CD4-positive, alpha-beta T cell (primary cell): ENCODE measurements at places on chromosomes 11 and 22. TPM values are rescaled to one million over a fixed set of nuclear protein-coding genes. Genes with fewer than 3 reads are reported as not detected.
A peak's percentile ranks its signal among the peaks of the same experiment; 100 is the strongest.

GRCh38 chr11:61335355-61335710, 2.3 kb downstream of the TKFC start:
- DNase-seq: no peak

GRCh38 chr11:110830344-110830743, 118.1 kb upstream of the ARHGAP20 start:
- DNase-seq: no peak

DNA sequence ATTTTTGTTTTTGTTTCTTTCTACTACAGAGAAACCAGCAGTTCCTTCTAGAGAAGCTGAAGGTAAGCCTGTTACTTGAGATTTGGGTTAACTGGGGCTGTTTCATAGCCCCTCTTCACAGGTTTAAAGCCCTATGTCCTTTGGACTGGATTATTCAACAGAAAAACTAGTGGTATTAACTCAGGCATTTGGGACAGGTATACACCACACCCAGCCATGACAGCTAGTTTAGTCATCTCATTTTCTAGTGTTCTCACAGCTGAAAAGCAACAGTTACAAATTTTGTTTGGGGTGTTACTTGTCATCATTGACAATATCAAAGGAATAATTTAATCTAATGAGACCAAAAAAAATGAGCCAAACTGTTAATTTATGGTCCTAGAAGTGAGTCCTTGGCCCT, 14.0 kb downstream of the LAYN start:
- no peak for DNase-seq

DNA sequence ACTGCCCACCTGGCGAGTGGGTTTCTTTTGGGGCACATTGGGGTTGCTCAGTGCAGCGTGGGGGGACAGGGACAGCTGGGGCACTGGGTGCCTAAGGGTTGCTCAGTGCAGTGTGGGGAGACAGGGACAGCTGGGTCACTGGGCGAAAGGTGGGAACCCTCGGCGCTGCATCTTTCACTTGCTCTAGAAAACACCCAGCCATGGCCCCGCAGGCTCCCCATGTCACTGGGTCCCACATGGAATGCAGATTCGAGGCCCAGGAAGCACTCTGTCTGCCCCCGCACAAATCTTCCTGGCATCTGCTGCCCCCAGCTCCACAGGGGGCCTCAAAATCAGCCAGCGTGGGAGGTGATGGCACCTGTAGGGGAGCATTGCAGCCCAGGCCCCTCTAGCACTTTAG, 229.3 kb downstream of the BRD1 start:
- DNase-seq: no peak

GRCh38 chr11:116986521-116987105, 111.6 kb downstream of the SIK3 start:
- no peak for DNase-seq

- DNase-seq: no peak
Observed at GRCh38 chr22:23403720-23404688, 176.1 kb downstream of the IGLL1 start.

GRCh38 chr11:60280412-60280811, at the start of gene MS4A4A:
MS4A4A (plus strand) TSS chr11:60280666; CDS start chr11:60280676, 10 bp downstream.
- peak; percentile 40 for DNase-seq

- DNase-seq: no peak
Observed at GRCh38 chr11:72208281-72208680, 8.3 kb upstream of the FOLR2 start.

GRCh38 chr11:34915136-34916014, 804 bp downstream of the APIP start:
- DNase-seq: no peak

DNA sequence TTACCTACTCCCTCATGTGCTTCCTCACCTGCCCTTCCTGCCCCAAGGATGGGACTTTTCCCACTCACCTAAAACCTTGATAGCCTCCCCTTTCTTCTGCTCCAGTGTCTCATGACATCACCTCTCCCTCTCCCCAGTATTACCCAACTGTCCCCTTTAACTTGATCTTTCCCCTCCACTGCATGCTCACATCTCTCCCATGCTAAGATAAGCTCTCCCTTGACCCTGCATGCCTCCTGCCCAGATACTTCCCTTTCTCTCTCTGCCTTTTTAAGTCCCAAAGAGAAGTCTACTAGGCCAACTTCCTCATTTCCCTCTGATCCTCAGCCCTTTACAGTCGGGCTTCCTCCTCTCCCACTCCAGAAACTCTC, 14.8 kb downstream of the CD3E start:
- DNase-seq: no peak

- DNase-seq: no peak
Observed at GRCh38 chr11:13324141-13324540, 46.6 kb downstream of the BMAL1 start.

- DNase-seq: no peak
Observed at GRCh38 chr11:60950933-60951605, 907 bp downstream of the SLC15A3 start.

DNA sequence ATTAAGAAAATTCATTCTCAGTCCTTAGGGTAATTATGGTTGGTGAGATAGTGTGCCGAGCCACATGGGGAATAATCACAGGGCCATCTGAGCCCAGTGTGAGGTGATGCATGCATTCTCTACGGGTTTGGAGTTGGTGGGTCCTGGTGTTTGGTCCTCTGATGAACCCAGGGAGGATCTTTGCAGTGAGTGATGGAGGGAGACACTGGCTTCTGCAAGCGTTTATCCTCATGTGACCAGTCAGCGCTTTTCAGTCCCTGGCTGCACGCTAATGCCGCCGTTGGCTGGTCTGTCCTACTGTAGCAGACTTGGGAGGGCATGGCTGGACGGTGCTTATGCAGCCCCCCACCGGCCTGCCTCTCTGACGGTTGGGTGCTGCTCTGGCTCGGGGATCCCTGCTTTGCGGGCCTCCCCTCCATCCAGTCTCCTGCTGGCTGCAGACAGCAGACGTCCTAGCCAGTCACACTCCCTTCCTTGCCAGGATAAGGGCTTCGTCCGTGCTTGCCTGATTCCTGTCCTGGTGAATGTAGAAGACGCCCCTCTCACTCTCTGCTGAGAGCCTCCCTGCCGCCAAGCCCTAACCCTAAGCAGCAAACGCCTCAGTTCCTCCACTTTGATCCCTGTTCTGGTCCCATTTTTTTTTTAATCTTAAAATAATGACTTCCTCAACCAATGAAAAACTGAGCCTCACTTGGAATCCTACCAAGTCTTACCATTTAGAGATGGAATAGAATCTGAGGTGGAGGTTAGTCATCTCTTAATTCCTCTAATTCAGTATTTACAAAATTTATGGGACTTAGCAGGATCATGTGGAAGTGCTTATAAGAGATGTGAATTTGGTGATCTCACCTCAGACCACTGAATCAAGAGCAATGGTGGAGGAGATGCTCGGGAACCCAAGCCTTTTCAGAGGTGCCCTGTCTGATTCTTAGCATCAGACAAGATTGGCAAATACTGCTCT, 143.7 kb upstream of the SORL1-AS1 start:
- DNase-seq: no peak

DNA sequence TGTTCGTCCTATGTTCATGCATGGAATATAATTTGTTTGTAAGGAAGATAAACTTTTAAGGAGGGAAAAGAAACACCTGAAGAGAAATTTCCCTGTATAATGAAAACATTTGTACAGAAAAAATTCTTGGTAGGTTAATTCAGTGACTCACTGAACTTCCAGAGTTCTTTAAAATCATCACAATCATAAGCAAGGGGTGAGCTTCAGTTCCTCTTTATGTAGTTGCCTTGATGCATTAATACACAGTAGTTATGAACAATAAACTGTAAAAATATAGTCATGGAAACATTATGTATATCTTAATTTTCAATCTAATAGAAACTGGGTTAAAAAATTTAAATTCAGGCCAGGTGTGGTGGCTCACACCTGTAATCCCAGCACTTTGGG, 1.1 kb upstream of the C11orf65 start:
- no peak for DNase-seq

DNA sequence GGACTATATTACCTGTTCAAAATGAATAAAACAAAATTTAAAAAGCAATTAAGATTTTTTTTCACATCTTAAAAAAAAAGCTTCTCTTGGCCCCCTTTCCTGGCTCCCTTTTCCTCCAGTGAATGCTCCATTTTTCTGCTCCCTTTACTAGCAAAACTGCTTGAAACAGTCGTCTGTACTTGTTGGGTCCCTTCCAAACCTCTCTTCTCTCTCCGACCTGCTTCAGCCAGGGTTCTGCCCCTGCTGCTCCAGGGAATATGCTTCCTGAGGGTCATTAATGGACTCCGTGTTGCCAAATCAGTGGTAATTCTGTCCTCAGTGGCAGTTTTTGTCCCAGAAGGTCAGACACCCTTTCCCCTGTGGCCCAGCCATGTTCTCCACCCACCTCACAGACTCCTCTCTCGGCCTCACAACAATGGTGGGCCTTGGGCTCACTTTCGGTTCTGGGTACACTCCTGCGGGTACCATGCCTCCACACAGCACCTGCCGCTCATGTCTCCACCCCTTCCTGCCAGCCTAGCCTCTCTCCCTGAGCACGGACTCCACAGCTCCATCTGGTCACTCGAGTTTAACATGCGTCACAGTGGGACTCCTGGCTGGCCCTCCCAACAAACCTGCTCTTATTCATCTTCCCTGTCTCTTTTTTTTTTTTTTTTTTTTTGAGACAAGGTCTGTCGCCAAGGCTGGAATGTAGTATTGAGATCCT, 7.8 kb upstream of the POLR3H start:
- DNase-seq: no peak

DNA sequence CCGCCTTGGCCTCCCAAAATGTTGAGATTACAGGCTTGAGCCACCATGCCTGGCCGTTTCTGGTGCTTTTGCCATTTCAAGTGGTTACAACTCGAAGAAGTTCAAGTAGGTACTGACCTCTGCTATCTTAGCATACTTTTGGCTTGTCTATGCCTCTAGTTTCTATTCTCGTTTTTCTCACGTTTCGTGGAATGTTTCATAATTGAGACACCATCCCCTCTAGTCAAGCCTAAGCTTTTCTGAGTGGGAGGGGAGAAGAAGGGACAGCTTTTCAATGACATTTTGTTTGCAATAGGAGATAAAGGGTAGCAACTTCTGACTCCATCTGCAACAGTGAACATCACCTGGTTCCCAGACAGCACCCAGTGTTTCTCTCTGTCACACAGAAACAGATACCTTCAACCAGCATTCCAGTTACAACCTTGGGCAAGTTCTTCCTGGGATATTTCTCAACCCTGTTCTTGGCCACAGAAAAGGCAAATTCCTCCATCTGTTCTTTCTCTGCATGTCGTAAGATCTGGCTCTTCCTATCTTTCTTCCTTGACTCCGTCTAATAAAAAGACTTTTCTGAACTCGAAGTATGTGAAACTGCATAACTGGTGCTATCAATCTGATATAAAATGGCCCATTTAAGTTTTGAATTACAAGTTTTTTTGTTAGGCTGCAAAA, 25.5 kb downstream of the DDI1 start:
- no peak for DNase-seq

DNA sequence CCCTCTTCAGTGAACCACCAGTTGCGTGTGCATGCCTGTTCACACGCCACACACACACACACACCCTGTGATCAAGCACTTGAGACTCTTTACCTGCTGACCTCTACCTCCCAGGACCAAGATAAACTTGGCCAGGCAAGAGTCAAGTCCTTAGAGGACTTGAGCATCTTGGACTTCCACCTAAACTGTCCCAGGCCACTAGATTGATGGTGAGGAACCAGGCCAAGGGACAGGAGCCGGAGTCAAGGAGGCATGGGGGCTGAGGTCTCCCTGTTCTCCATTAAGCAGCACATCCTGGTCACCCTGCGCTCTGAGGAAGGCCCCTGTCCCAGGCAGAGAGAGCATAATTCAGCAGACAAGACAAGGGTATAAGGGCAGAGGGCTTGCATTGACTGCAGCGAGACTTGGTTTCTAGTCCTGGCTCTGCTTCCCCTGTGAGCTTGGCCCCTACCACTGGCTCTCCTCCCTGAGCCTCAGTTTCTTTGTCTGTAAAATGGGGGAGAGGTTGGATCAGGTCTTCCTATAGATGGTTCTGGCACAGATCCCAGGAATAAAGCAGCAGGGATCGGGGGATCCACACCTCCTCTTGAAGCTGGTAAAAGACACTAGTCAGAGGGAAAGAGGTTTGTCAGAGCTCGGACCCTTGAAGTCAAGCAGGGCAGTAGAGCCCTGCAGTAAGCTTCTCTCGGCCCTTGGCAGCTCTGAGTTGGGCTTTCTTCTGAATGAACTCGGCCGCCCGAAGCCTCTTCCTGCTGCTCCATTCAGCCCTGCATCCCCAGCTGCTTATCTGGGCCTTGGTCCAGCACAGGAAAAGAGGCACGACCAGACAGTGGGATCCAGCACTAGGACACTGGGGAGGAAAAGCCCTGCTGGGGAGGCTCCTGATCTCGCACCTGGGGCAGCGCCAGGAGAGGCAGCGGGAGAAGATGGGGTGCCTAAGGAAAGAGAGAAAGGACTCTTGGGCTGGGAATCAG, 2.0 kb downstream of the CREB3L1 start:
- no peak for DNase-seq

DNA sequence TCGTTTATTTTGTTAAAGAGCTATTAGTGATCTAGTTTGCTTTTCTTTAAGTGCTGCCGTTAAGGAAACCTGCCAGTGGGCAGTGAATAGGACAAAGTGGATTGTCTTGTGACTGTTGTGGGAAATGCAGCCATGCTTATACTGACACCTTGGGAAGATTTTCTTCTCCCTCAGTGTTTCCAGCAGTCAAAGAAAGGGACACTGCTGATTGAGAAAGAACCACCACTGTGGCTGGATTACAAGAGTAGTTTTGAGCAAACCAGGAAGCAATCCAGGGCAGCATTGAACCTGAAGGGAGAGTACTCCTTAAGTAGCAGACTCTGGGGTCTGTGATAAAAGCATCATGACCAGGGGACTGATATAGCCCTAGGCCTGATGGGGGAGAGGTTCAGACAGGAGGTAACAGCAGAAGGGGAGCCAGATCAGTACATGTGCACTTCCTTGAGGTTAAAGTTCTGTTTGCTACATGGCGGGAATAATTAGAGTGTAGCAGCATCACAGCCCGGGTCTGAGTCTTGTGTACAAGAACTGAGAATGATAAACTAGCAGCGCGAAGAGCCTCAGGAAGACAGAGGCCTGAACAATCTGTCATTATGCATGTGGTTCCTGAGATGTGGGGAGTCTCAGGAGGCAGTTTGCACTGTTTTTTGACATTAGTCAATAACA, 167.8 kb downstream of the C11orf91 start:
- no peak for DNase-seq

- DNase-seq: no peak
Observed at GRCh38 chr11:72204886-72205285, 11.7 kb upstream of the FOLR2 start.

- DNase-seq: no peak
Observed at GRCh38 chr11:31955838-31956237, 135.0 kb upstream of the RCN1 start.

GRCh38 chr11:108669286-108669685, 4.4 kb downstream of the DDX10 start:
- DNase-seq: no peak

GAB4 gene
- total RNA-seq: not detected

IRAG1 gene
- total RNA-seq: not detected

VPREB1 gene
- not detected for total RNA-seq

SEPTIN3 gene
- total RNA-seq: 0.22 TPM

SYT9 gene
- total RNA-seq: not detected

MMP7 gene
- total RNA-seq: not detected
